ENCODE measurements at places on chromosomes 7 and 10. TPM values are rescaled to one million over a fixed set of nuclear protein-coding genes. Genes with fewer than 3 reads are reported as not detected.

GRB10 gene
- total RNA-seq = 53.1 TPM

SMO gene
- 16.3 TPM for total RNA-seq

CDHR1 gene
- total RNA-seq = 0.17 TPM

ANAPC16 gene
- 36.8 TPM for total RNA-seq

ADK gene
- total RNA-seq = 18.0 TPM

PHKG1 gene
- total RNA-seq = 0.19 TPM

UNC5B gene
- total RNA-seq = 1.4 TPM

CXCL12 gene
- 51.1 TPM for total RNA-seq

UTF1 gene
- not detected for total RNA-seq

SPDYE6 gene
- total RNA-seq = not detected

CYREN gene
- 18.1 TPM for total RNA-seq

SLC26A3 gene
- 0.19 TPM for total RNA-seq

ITGA8 gene
- total RNA-seq = 0.75 TPM

PHYHIPL gene
- total RNA-seq = 2.5 TPM

LRRC27 gene
- total RNA-seq = 2.8 TPM

HOXA7 gene
- total RNA-seq = 0.05 TPM

FAM25A gene
- not detected for total RNA-seq

SUN3 gene
- total RNA-seq = not detected

PTF1A gene
- total RNA-seq = not detected

MEST gene
- total RNA-seq = 23.3 TPM

ELFN1 gene
- 3.4 TPM for total RNA-seq

ANK3 gene
- total RNA-seq = 12.4 TPM

DOCK1 gene
- 28.8 TPM for total RNA-seq

TM9SF3 gene
- total RNA-seq = 72.9 TPM

CCNJ gene
- 6.5 TPM for total RNA-seq

WASHC2C gene
- total RNA-seq = 27.3 TPM

ZNF736 gene
- total RNA-seq = 8.2 TPM

INTS15 gene
- total RNA-seq = 10.4 TPM

CYP3A7 gene
- 2,448 TPM for total RNA-seq

CDC14C gene
- not detected for total RNA-seq

LIPA gene
- total RNA-seq = 176 TPM

CYP2C9 gene
- total RNA-seq = 4.3 TPM

HECW1 gene
- total RNA-seq = not detected

RGR gene
- total RNA-seq = not detected

SLC35B4 gene
- 11.9 TPM for total RNA-seq

ABCA13 gene
- 1.0 TPM for total RNA-seq

LIPJ gene
- total RNA-seq = 0.17 TPM

POU6F2 gene
- total RNA-seq = under 0.01 TPM

PRLHR gene
- total RNA-seq = 0.08 TPM

PCBD1 gene
- total RNA-seq = 72.0 TPM

LAMB1 gene
- total RNA-seq = 33.7 TPM

POP7 gene
- total RNA-seq = 36.6 TPM

NXPH1 gene
- not detected for total RNA-seq

PNLIPRP2 gene
- not detected for total RNA-seq

Measured in liver (tissue), 10 donors.